ENCODE measurements at places on chromosomes 3 and 15. TPM values are rescaled to one million over a fixed set of nuclear protein-coding genes. Genes with fewer than 3 reads are reported as not detected.

Gene ADPRH
- not detected for total RNA-seq

DNA sequence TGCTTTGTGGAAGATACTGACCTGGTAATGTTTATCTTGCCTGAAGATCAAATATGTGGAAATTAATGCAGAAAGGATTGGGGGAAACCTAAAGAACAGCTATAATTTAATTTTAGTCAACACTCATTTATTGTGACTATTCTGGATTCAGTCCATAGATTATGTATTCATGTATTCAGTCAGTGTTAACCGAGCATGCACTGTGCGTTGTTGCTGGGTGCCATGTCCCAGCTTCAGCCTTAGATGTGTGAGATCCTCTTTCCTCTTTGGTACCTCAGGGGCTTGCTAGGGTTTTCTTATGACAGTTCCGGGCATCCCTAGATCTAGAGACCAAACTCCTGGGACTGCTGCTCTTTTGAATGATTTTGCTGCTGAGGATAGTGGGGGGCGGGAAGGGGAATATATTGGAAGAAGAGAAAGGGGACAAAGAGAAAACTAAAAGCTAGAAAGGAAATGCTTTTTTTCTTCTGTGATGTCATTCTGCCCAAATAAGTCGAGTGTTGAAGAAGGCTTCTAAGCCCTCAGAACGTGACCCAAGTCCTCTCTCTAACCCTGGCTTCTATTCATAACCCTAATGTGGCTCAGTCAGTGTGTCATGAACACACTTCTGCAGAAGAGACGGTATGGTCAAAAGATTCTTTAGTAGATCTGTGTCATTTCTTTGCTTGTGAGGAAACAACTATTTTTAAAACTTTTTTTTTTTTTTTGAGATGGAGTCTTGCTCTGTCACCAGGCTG is 33.5 kb downstream of the STARD9 start:
- no peak for DNase-seq

Gene MED12L
- total RNA-seq: 0.47 TPM

- DNase-seq: no peak
Measured at GRCh38 chr3:94009608-94010007, 18.8 kb downstream of the STX19 start.

GRCh38 chr3:175433026-175433674 is 574.0 kb downstream of the NAALADL2 start:
- no peak for DNase-seq

Gene ANKRD63
- total RNA-seq: not detected

DNA sequence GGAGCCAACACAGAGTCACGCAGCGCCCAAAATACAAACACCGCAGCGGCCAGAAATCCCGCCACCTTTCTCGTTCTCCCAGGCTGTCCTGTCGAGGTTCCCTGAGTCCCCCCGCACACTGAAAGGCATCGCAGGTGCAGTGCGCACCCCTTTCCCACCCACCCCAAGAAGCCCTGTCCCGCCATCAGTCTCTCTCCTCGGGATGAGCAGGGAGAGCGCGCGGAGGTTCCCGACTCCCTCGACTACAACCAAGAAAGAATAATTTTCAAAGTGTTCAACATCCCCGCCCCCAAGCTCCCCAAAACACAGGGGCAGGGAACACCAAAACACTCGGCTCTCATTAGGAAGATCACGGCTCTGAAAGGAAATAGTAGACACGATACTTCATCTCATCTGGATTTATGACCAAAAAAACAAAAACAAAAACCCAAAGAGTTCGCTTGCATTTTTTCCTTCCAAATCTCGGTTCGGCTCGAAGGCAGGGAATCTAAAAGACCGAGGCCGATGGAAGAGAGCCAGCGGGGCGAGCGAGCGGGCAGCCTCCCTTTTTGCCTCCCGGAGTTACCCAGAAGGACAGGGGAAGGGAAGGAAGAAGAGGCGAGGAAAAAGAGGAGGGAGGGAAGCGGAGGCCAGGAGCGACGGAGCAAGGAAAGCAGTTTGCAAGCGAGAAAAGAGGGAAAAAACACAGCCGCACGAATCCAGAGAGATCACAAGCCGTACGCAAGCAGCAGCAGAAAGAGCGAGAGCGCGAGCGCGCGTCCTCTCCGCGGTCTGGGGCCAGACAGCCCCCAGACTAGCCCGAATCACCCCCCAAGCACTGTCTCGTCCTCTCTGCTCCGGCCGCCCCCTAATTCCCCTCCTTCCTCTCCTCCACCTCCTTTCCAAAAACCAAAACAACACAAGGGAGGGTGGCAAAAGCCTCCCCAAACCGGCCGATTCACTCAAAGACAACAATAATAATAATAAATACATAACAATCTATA is 808 bp downstream of the BCL6 start:
- peak; percentile 58 for DNase-seq
